NCI-H187 treated with DMSO at 0.1 percent for 48 hours (cell line): ENCODE measurements at places on chromosomes 13 and 19.

DNA sequence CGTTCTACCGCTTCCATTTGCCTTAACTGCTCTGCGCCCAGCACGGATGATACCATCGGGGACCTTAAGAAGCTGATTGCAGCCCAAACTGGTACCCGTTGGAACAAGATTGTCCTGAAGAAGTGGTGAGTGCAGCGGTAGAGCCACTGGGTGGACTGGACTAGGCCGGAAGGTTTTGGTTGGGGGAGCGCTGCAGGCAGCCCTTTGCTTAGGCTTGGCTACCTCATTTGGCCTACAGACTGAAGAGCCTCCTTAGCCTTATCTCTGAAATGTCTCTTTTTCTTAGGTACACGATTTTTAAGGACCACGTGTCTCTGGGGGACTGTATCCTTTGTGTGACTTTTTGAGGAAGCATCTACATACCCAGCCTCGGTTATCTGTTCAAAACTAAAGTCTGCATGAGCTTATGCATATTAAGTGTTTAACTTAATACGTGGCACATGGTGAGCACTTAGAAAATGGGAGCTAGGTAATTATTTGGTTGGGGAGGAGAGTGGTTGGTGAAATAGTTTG lies 889 bp downstream of the UBL5 start:
- no peak for DNase-seq

DNA sequence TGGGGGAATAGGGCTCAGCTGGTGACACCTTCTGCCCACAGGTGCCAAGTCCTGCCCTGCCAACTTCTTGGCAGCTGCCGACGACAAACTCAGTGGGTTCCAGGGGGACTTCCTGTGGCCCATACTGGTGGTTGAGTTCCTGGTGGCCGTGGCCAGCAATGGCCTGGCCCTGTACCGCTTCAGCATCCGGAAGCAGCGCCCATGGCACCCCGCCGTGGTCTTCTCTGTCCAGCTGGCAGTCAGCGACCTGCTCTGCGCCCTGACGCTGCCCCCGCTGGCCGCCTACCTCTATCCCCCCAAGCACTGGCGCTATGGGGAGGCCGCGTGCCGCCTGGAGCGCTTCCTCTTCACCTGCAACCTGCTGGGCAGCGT lies 2.1 kb downstream of the P2RY11 start:
- DNase-seq: no peak

DNA sequence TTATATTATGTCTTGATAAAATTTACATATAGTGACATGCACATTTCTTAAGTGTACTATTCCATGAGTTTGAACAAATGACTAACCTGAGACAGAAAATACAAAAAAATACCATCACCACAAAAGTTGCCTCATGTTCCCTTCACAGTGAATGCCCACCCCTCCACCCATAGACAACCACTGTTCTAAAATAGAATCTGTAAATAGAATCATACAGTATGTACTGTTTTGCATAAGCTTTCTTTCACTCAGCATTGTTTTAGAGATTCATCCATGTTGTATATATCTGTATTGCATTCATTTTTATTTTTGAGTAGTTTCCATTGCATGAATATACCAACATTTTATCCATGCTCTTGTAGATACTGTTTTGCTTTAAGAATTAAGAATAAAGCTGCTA lies 23.3 kb upstream of the RBM26 start:
- no peak for DNase-seq

GRCh38 chr19:48578891-48579290 lies 26.9 kb downstream of the SULT2B1 start:
- DNase-seq: no peak

- DNase-seq: no peak
These were observed 3.0 kb downstream of the PGLYRP2 start for GRCh38 chr19:15476325-15476724.

- no peak for DNase-seq
These were observed 15.2 kb downstream of the GAS6 start for GRCh38 chr13:113848431-113849260.

DNA sequence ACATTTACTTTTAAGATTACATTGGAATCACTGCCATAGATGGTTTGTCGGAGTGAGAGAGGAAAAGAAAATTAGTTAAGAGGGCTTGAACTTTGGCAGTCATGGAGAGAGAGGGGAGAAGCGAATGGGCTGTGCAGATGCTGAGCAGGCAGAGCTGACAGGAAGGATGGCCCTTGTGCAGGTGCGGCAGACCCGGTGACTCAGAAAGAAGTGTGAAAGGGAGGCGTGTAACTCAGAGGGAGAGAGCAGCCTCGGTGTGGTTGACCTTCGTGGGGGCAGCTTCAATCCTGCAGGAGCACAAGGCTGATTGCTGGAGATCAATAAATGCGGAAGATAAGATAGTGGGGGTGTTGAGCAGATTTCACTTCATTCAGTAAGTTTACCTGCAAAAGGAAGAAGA lies 76.9 kb downstream of the TNFSF13B start:
- DNase-seq: no peak

DNA sequence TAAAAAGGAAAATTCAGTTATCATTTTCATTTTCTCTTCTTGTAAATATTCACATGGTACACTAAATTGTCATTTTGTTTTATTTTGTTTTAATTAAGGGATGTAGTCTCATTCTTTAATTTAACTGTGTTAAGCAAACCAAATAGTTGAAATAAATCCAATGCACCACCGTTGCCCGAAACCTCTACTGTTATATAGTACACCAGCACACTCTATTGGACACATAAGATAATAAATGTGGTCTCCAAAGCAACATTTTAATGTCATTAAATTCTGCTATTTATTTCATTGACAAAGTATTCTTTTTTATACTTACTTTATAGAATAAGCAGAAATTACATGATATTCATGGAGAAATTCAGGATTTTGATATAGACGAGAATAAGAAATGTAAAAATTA lies 156.4 kb upstream of the FREM2 start:
- no peak for DNase-seq

GRCh38 chr13:28717170-28717569 lies 1.6 kb downstream of the SLC46A3 start:
- no peak for DNase-seq

GRCh38 chr19:44572581-44572900 lies 40.8 kb upstream of the IGSF23 start:
- no peak for DNase-seq

DNA sequence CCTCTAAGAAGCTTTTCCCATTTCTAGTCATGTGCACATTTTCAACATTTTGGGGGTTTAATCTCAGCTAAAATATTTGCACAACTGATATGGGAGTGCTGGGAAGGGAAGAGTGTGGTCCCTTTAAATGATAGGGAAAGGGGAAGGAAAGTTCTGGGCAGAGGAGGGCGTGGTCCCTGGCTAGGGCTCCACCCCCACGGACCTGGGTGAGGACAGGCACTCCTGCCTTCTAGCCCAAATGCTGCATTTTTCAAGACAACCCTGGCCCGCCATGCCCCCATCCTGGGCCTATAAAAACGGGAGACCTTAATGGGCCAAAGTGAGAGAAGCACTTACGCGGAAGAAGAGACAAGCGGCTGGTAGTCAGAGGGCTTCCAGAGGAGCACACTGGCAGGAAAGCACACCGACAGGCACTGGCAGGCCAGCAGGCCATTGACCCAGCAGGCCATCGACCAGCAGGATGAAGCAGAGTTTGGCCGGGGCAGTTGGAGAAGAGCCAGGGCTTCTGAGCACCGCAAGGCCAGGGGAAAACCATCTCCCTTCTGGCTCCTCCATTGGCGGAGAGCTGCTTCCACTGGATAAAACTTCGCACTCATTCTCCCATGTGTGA lies 266.7 kb downstream of the SPRY2 start:
- DNase-seq: no peak

DNA sequence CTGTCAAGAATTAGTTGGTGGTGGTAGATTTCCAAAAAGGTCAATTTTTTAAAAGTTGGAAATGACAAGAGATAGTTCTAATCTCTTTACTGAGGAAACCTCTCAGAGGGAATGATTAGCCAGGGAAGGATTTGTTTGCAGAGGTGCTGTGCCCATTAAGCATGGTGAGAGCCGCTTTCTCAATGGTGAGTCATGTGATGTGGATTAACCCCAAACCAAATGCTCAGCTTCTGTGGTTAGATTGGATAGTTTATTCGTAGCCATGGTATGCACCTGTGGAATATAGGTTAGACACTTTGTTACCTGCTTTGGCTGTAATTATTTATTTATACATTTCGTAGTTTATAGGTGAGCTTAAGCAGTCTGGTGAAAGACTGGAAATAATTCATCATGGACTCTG lies 7.1 kb downstream of the HNRNPM start:
- no peak for DNase-seq

- DNase-seq: no peak
These were observed 123.3 kb downstream of the RAB20 start for GRCh38 chr13:110438211-110438610.

GRCh38 chr13:76837801-76838200 lies 48.4 kb downstream of the KCTD12 start:
- DNase-seq: no peak

GRCh38 chr13:50119591-50119990 lies 104.3 kb downstream of the KCNRG start:
- no peak for DNase-seq

DNA sequence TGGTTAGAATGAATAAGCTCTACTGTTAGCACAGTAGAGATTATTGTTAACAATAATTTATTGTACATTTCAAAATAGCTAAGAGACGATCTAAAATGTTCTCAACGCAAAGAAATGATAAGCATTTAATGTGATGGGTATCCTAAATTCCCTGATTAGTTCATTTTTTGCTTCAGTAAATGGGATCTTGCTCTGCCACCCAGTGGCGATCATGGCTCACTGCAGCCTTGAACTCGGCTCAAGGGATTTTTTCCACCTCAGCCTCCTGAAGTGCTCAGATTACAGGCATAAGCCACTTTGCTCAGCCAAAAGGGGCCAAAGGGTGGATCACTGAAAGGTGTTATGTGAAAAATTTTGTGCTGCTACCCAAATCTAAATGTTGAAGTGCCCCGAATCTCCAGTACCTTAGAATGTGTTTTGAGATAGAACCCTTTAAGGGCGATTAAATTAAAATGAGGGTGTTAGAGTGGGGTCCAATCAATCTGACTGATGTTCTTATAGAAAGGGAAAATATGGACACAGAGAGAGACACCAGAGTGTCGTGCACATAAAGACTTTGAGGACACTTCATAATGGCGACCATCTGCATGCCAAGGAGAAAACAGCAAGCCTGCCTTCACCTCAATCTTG lies 31.5 kb upstream of the ZNF766 start:
- no peak for DNase-seq

DNA sequence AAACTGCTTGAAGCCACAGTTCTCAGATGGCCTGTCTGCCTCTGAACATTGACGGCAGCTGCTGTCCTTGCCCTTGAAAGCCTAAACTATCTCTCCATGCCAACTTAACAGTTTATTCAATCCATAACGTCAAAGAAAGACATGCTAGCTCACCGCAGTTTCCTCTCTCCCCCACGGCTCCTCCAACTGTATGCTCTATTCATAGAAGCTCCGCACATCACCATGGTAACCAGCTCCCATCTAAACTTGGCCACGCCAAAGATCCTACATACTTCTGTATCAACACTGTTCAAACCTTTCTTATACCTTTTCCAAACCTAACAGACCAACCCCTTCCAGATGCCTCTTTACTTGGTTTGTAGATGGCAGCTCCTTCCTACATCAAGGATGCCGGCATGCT lies 48.6 kb downstream of the ZNF91 start:
- DNase-seq: no peak
